Fibroblast of lung (primary cell): ENCODE measurements at places on chromosomes 6 and 20. TPM values are rescaled to one million over a fixed set of nuclear protein-coding genes. Genes with fewer than 3 reads are reported as not detected.
A peak's percentile ranks its signal among the peaks of the same experiment; 100 is the strongest.

GRCh38 chr20:32681175-32682084 lies 7.7 kb upstream of the C20orf203 start:
- no peaks in the 10 kb centered on the region for H3K27me3 ChIP-seq
- peak; percentile 44 for DNase-seq
- no peak overlapping the region for H3K27ac ChIP-seq

- no peaks in the 10 kb centered on the region for H3K36me3 ChIP-seq
- H3K4me1 ChIP-seq, result no peaks in the 10 kb centered on the region
- no peak overlapping the region for H3K27ac ChIP-seq
- no peak for DNase-seq
- H3K27me3 ChIP-seq, result no peaks in the 10 kb centered on the region
Observed at GRCh38 chr6:73713426-73714147, 17.6 kb downstream of the CD109 start.

DNA sequence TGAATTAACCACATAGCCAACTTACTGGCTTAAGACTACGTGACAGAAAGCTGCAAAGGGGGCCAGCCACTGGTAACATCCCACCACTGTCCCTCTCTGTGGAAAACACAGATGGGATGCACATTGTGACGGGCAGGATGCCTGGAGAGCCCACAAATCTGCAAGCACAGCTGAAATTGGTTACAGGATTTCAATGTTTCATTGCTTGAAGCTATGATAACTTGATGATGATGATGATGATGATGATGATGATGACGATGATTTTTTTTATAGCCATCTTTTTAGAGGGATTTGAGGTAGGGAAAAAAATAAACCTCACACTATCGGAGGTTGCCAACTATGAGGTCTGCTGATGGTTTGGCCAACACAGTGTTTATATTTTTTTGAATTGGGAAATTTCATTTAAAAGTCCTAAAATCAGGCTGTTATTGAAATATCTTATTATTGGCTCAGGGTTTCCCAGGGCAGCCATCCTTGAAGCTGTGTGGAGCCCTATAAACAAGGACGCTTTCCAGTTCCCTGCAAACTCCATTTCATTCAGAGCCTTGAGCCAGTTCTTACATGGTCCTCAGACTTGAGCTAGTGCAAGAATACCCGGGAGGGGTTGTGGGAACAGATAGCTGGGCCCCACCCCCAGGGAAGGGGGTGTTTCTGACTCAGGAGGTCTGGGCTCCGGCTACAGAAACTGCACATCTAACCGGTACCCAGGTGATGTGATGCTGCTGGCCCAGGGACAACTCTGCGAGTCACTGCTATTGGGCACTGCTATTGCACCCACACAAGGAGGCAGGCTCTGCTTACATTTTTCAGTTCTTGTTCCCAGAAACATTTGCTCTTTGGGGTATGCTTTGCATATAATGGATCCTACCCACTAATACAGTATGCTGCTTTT lies 27.1 kb downstream of the BCAS1 start:
- H3K4me3 ChIP-seq, result no peak overlapping the region
- no peak overlapping the region for H3K27ac ChIP-seq
- DNase-seq, result peak; percentile 26
- H3K27me3 ChIP-seq, result no peaks in the 10 kb centered on the region
- H3K4me1 ChIP-seq, result peaks cover 2% of the 10 kb centered on the region

The GPANK1 gene
- total RNA-seq, result 15.0 and 17.2 TPM in 2 replicates

DNA sequence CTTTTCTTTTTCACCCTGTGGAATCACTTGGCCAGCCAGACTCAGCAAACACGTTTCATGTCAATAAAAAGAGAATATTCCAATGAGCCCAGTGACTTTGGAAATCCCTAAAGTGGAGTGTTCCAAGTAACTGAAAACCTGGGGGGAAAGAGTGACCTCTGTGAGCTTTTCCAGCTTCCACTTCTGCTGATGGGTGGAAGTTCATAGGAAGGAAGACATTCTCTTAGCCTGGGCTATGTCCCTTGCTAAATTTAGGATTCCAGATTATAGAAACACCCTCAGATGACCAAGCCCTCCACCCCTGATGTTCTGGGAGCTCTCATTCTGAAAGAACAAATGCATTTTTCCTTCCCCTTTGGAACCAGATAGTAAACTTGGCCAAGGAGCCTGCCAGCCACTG lies 44.8 kb upstream of the EDN1 start:
- no peaks in the 10 kb centered on the region for H3K4me1 ChIP-seq
- no peaks in the 10 kb centered on the region for H3K36me3 ChIP-seq
- no peak overlapping the region for H3K27ac ChIP-seq
- H3K27me3 ChIP-seq, result no peaks in the 10 kb centered on the region
- H3K4me3 ChIP-seq, result no peak overlapping the region

The VSX1 gene
- not detected in 2 replicates for total RNA-seq

The PI3 gene
- not detected in 2 replicates for total RNA-seq

DNA sequence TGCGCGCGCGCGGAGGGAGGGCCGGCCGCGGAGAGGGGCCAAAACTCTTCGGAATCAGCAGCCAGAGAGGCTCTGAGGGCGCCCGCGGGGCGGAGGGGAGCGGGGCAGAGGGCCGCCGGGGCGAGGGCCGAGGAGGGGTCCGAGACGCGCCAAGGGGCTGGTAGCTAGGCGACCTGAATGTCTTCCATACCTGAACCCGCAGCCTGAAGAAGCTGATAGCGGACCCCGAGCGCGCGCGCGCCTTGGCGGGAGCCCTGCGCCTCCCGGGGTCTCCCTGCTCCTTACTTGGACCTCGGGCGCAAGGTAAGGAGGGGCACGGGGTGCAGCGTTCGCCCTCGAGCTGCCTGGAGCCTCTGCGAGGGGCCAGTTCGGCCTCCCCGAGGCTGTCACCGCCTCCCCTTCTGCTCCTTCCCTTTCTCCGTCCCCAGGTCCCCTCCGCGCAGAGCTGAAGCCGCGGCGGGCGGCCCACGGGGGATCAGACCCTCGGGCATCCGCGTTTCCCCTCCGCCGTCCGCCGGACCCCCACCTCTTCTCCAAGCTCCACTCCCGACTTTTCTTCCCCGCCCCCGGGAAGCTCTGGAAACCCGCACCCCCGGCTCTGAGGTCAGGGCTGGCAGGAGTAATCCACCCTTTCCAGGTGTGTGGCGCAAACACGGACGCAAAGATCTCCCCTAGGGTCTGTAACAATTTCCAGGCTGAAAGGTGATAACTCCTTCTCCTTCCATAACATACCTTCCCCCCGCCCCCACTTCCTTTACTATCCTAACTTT lies 13.1 kb upstream of the DEK start:
- H3K4me1 ChIP-seq, result no peaks in the 10 kb centered on the region
- peak overlapping the region; percentile 43 for H3K4me3 ChIP-seq
- DNase-seq, result no peak
- H3K27me3 ChIP-seq, result peaks cover 16% of the 10 kb centered on the region

DNA sequence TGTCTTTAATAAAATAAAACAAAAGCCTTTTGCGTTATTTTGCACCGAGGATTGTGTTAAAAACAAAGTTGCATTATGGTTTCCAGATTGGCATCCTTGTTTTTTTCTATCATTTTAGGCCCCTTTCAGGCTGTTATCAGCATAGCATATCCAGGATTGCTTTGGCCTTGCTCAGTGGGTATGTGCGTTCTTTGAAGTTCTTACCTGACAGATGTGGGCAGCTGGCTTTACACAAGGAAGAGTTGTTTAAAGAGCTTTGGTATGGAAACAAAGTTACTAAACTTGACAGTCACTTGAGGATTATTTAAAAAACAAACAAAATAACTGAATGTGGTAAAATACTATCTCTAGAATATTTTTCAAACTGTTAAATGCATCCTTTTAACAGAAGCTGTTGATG lies 6.6 kb downstream of the VAPB start:
- no peak overlapping the region for H3K4me3 ChIP-seq
- H3K27me3 ChIP-seq, result no peaks in the 10 kb centered on the region
- H3K4me1 ChIP-seq, result no peaks in the 10 kb centered on the region
- H3K27ac ChIP-seq, result no peak overlapping the region

The POPDC3 gene
- total RNA-seq, result 6.7 and 14.2 TPM in 2 replicates

The NKX2-2 gene
- not detected in 2 replicates for total RNA-seq

- H3K36me3 ChIP-seq, result no peaks in the 10 kb centered on the region
- no peaks in the 10 kb centered on the region for H3K4me1 ChIP-seq
- peaks cover 15% of the 10 kb centered on the region for H3K27me3 ChIP-seq
- H3K27ac ChIP-seq, result no peak overlapping the region
- DNase-seq, result no peak
Observed at GRCh38 chr20:64157878-64158277, 6.4 kb upstream of the MYT1 start.

GRCh38 chr6:107658920-107659865 lies 164.9 kb downstream of the SCML4 start:
- no peaks in the 10 kb centered on the region for H3K27me3 ChIP-seq
- H3K36me3 ChIP-seq, result peaks cover 3% of the 10 kb centered on the region
- H3K4me1 ChIP-seq, result peaks cover 17% of the 10 kb centered on the region
- no peak overlapping the region for H3K4me3 ChIP-seq

DNA sequence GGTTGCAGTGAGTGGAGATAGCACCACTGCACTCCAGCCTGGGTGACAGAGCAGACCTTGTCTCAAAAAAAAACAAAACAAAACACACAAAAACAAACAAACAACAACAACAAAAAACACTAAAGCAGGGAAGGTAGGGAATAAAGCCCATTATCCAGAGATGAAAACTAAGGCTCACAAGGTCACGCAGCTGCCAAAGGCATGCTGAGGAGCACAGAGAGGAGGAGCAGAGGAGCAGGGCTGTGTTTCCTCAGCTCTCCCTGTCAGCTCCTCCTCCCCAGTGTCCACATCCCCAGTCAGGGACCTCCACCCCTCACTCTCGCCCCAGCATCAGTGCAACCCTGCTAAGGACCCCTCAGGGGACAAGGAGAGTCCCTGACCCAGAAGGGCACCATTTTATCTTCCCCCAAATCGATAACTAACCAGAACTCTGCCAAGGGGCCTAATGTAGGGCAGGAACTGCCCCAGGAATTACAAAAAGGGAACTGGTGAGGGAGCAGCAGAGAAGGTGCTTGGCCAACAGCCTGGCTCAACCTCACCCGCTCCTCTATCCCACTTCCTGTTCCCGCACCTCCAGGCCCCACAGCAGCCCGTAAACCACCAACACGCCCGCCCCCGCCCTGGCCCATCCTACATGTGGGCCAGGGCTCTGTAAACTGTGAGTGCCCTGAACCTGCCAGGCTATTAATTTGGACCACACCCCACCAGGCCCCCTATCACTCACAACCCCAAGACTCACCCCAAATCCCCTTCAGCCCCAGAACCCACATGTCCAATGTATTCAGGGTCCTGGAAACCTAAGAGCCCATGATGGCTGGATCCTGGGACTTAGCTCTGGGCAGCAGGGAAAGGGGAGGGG lies 9.0 kb downstream of the TEAD3 start:
- no peaks in the 10 kb centered on the region for H3K27me3 ChIP-seq
- peaks cover 8% of the 10 kb centered on the region for H3K36me3 ChIP-seq
- H3K4me3 ChIP-seq, result no peak overlapping the region
- H3K4me1 ChIP-seq, result peaks cover 55% of the 10 kb centered on the region
- H3K27ac ChIP-seq, result peak overlapping the region; percentile 34

The SLC2A10 gene
- total RNA-seq, result 42.1 and 47.2 TPM in 2 replicates

The FHL5 gene
- not detected in 2 replicates for total RNA-seq

DNA sequence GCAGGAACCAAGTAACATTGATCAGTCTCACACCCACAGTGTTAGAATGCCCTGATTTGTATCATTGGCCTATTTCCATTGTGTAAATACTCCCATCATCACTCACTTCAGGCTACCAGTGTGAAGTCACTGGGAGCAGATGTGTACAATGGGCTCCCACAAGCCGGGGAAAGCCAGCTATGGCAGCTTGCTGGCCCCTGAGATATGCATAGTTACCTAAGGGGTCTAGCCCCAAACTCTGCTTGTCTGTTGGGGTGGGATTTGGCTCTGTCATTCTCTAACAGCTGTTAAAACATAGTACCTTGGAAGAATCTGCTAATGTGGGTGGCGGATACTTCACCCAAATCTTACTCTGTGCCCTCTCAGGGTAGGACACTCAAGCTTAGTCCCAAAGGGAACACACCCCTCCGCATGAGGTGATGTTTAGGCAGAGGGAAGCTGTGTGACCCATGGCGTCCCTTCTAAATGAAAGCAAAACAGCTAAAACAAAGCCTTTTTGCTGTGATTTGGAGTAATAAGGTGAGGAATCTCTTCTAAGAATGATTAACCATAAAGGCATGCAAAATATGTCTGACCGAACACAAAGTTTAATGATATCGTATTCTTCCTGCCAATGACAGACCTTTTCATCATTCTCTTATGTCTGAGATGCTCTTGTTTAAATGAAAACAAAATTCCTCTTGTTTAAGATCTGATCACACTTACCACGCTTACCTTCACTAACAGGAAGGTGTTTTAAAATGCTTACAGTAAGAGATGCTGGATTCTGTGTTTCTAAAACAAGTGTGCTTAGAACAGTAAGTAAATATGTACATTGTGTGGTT lies 45.9 kb upstream of the PXDC1 start:
- H3K36me3 ChIP-seq, result no peaks in the 10 kb centered on the region
- peak overlapping the region; percentile 72 for H3K27ac ChIP-seq
- no peak overlapping the region for H3K4me3 ChIP-seq
- no peaks in the 10 kb centered on the region for H3K27me3 ChIP-seq
- DNase-seq, result peak; percentile 47

DNA sequence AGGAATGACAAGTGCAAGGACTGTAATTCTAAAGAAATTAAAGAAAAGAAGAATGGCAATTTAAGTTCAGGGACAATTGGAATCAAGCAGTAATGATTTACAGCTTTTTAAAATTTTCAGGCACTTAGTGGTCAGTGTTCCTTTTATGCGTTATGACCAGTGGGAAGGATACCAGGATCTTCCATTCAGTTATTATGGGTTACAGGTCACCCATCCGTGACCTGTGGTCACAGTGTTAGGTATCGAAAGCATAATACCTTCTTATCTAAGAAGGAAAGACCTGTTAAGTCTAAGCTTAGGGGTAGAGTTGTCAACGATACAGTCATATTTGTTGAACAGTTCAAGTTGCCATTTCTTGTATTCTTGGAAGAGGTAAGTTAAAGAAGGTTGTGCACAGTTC lies 253.8 kb downstream of the LAMA2 start:
- no peaks in the 10 kb centered on the region for H3K36me3 ChIP-seq
- no peak for DNase-seq
- no peak overlapping the region for H3K27ac ChIP-seq
